IPS DF 6.9 (cell line): ENCODE measurements at places on chromosomes 13 and 19.

- no peak for DNase-seq
Measured at GRCh38 chr19:38951187-38951586, 20.4 kb downstream of the MRPS12 start.

GRCh38 chr13:65826657-65827056 lies 1403.5 kb downstream of the PCDH9 start:
- no peak for DNase-seq

GRCh38 chr13:112740502-112741131 lies 50.8 kb downstream of the ATP11A start:
- DNase-seq = no peak

DNA sequence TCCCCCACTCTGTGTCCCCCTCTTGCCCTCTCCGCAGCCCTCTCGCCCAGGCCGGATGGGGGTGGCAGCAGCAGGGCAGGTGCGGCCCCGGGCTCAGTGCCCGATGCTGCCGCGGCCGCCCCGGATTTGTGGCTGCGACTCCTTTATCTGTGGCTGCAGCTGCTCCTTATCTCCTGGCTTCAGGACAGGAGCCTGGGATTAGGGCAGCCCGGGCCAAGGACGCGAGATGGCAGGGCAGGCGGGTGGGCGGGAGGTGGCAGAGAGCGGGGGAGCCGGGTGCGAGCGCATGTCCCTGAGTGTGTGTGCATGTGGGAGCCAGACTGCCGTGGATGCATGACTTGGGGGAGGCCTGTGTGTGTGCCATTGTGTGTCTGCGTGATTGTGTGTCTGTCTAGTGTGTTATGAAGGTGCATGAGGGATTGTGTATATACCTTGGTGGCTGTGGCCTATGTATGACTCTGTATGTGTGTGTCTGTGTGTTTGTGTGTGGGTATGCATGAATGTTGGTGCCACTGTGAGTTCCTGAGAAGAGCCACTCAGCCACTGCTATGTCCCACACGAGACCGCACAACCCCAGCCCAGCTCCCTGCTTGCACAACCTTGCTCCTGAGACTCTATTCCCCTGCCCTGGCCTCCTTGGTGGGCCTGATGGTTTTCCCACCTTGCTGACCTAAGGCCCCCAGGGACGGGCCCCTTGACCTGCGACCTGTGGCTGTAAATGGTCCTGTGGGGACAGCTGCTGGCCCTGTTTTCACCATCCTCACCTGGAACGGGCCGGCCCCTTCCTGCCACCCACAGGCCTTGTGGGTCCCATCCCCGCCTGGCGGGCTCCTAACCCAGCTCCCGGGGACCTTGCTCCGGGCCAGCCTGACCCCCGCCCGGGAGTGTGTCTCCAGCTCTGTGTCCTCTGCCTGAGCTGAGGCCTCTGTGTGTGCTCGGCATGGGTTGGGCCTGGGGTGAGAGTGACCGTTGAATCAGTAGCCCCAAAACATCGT lies 5.3 kb upstream of the NRTN start:
- DNase-seq = no peak

DNA sequence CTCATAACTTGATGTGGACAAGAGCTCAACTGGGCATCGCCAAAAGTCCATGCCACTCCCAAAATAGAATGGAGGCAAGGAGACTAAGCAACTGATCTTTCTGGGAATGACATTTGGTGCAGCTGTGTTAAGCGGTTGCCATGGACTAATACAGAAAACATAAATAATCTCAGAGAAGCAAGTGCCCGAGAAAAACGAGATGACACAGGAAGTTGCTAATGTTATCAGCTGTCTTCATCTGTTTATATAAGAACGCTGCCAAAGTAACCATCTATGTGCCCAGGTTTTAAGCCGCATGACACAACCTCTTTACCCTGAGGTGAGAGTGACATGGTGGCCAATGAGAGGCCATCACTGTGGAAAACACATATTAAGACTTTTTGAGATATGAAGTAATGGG lies 54.9 kb upstream of the SACS start:
- DNase-seq = no peak

DNA sequence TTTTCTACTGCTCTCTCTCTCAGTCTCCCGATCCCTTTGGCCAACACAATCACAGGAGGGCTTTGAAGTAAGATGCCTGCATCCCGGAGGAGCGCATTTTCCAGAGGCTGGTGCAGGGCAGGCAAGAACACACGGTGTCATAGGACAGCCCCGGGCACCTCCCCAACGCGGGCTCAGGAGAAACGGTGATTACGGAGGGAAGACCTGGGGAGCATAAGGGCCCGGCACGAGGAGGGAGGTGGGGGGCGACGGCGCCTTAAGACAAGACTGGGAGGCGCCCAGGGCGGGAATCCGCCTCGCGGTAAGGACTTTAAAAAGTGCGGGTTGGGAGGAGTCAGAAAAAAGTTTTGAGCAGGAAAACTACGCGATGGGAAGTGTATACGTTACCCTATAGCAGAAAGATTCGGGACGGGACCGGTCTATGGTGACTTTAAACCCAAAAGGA lies 18.7 kb upstream of the ZNF888 start:
- DNase-seq = no peak

- no peak for DNase-seq
Measured at GRCh38 chr13:58978331-58978730, 1185.4 kb downstream of the DIAPH3 start.

DNA sequence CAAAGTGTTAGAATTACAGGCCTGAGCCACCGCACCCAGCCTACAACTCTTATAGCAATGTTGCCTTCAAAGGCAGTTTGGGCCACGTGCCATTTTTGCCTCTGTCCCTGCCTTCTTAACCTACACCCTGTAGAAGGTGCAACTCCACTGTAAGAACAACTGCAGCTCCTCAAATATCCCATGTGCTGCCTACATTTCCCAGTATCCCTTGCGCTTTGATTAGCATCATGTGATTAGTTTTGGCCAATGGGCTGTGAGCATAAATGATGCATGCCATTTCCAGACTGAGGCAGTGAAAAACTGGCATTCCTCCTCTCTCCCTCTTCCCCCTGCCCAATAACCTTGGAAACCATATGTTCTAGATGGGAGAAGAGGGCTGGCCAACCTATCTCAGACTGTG lies 75.2 kb upstream of the MRI1 start:
- peak; percentile 58 for DNase-seq

DNA sequence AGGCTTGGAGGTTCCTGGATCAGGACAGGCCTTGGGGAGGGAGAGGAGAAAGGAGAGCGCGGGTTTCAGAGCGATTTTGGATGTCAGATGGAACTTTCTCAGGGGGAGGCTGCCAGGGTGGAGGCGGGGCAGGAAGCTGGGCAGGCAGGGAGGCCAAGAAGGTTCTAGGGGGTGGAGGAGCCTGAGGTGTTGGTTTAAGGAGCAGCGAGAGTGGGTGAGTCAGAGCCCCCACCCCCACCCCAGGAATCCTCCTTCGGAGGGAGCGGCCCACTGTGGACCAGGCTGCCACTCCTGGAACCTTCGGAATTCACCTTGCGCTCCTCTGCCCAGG lies 15.9 kb upstream of the NOP53 start:
- no peak for DNase-seq

GRCh38 chr13:113618455-113618854 lies 33.9 kb downstream of the TFDP1 start:
- no peak for DNase-seq

- no peak for DNase-seq
Measured at GRCh38 chr13:48251611-48252081, 18.6 kb downstream of the ITM2B start.

DNA sequence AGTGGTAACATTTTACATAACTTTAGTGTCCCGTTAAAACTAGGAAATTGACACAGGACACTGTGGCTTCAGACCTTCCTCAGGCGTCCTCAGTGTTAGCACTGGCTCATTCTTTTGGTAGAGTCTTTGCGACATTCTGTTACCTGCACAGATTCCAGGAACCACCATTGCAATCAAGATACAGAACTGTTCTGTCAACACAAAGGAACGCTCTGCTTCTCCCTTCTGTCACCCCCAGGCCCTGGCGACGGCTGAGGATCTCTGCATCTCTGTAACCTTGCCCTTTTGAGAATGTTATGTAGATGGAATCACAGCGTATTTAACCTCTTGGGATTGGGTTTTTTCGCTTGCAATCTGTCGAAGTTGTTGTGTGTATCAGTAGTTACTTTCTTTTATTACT lies 22.6 kb downstream of the KDM4B start:
- no peak for DNase-seq

- DNase-seq = no peak
Measured at GRCh38 chr13:80755910-80756309, 415.0 kb upstream of the SPRY2 start.

DNA sequence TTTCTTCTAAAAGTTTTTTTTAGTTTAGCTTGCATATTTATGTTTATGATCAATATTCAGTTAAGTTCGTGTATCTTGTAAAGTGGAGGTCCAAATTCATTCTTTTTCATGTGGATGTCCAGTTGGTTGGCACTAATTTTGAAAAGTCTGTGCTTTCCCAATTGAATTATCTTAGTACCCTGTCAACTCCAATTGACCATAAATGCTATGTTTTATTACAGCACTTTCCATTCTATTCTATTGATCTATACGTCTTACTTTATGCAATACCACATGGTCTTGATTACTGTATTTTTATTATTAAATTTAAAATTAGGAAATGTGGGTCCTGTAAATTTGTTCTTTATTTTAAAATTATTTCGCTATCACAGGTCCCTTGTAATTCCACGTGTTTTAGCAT lies 837.6 kb upstream of the SLC10A2 start:
- DNase-seq = no peak

DNA sequence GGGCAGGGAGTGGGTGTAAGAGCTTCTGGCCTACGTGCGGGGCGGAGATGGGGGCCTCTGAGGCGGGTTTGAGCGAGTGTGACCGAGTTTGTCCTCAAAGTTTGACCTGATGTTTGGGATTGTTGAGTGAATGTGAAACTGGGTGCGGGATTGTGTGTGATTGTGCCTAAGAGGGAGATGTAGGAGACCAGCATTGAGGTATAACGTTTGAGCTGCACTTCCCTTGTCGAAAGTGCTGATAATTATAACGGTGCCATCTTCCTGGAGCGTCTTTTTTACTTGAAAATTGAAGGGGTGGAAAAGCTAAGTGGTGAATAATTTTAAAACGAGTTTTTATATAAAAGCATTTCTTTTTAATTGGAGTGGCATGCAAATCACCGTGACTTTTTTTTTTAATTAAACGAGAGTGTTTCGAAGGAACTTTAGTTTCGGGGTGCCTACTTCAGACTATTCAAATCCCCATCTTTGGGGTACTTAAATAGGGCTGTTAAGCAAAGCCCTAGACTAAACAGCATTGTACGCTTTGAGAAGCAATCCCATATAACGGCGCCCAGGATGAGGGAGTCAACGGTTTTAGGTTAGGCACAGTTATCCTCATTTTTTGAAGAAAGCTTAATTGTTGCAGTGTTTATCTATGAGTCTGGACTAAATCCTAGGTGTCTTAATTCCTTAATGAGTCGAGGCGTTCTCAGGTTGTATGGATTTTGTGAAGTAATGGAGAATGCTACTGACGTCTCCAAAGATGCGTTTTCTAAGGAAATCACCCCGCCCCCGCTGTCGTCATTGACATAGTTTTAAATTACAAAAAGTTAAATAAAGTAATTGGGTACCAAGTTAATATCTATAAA lies 594 bp downstream of the ZNF146 start:
- no peak for DNase-seq

DNA sequence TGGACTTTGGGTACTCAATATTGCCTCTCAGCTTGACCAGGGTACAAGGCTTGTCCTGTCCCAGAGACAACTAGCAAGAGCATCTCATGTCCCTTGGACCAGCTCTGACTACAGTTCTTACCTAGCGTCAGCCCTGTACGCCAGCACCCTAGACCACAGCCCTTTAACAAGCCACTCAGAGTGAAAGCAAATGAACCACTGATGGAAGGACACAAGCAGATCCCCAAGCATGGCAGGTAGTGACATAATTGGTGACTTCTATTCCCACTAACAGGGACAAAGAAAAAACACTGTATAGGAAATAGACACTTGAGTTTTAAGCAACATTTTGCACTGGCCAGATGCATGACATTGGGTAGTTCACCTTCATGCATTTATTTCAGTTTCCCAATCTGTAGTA lies 8.8 kb upstream of the LRCH1 start:
- DNase-seq = no peak

- no peak for DNase-seq
Measured at GRCh38 chr19:34217952-34218817, 36.2 kb upstream of the GARRE1 start.

DNA sequence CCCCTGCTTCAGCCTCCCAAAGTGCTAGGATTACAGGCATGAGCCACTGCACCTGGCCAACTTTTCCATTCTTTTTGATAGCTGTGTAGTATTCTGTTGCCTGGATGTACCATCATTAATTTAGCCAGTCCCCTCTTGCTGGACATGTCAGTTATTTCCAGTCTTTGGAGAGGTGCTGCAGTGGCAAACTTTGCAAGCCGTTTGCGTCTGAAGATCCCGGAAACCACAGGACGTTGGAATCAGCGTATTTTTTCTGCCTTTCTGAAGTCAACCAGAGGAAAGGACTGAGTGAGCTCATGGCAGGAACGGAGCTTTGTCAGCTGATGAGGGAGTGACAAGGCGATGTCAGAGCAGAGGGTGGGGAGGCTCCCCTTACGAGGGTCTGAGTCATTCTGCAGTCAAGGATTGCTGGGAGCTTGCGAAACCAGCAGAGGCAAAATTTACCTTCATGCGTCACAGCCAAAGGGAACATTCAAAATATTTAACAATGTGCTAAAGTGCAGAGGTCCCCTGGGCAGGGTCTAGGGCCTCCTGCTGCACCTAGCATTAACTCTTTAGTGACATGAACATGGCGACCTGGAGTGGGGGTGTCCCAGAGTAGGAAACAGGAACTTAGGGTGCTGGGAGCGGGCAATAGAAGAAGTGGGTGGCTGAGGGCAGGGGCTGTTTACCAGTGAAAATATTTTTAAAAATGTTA lies 5.6 kb downstream of the C5AR1 start:
- no peak for DNase-seq

DNA sequence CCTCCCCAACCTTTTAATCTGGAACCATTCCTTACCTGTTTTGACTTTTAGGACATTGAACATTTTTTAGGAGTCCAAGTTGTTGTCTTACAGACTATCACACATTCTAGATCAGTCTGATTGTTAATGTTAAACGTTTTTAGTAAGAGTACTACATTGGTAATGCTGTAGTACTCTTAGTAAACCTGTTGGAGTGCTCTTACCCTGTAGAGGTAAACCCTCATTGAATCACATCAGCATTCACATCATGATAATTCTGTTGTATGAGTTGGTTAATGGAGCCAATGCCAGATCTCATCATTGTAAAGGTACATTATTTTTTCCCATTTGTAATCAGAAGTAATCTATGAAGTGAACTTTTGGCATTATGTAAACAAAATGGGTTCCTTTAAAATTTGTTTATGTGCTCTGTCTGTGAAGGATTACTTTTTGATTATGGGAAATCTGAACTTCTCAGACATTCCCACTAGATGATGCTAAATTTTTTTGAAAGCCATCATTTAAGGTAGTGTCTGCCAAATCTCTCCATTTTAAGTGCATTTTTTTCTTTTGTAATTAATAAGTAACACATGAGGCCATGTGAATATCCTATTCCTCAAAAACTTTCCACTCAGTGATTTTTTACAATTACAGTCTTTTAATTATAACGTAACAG lies 55.2 kb downstream of the VWA8 start:
- DNase-seq = no peak

GRCh38 chr13:88736026-88736425 lies 1064.9 kb downstream of the SLITRK5 start:
- no peak for DNase-seq

- no peak for DNase-seq
Measured at GRCh38 chr19:3062165-3063105, at the start of gene TLE5. TLE5 (minus strand) TSS chr19:3062495; CDS start chr19:3062200, 295 bp downstream.

GRCh38 chr13:28626266-28626665 lies 32.7 kb upstream of the POMP start:
- DNase-seq = no peak

- DNase-seq = no peak
Measured at GRCh38 chr13:42494157-42494556, 79.8 kb upstream of the TNFSF11 start.

- no peak for DNase-seq
Measured at GRCh38 chr13:94431987-94432386, 47.5 kb downstream of the DCT start.
